ENCODE measurements at places on chromosomes 13 and 19.

GRCh38 chr19:40523322-40524047 is 53.2 kb upstream of the SHKBP1 start:
- DNase-seq, result peak; percentile 69

DNA sequence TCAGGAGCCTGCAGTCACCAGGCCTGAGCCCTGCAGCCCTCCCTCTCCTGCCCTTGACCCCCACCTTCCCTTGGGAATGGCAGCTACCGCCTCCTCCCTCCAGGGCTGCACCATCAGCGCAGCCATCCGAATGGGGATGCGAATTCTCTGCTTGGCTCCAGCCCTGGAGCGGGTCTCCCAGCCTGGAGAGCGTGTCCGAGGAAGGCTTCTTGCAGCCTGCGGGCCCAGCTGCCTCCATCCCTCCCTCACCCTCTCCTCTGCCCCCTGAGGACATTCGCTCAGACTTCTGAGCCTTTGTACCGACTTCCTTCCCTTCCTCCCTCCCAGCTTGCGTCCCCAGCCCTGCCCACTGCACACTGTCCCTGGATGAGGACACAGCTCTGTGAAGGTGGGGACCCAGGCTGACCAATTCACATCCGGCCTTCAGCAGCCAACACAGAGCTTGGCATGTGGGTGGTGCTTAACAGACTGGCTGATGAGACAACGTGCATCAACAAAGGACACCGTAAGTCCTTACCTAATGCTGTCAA is 6.0 kb upstream of the NKPD1 start:
- no peak for DNase-seq

DNA sequence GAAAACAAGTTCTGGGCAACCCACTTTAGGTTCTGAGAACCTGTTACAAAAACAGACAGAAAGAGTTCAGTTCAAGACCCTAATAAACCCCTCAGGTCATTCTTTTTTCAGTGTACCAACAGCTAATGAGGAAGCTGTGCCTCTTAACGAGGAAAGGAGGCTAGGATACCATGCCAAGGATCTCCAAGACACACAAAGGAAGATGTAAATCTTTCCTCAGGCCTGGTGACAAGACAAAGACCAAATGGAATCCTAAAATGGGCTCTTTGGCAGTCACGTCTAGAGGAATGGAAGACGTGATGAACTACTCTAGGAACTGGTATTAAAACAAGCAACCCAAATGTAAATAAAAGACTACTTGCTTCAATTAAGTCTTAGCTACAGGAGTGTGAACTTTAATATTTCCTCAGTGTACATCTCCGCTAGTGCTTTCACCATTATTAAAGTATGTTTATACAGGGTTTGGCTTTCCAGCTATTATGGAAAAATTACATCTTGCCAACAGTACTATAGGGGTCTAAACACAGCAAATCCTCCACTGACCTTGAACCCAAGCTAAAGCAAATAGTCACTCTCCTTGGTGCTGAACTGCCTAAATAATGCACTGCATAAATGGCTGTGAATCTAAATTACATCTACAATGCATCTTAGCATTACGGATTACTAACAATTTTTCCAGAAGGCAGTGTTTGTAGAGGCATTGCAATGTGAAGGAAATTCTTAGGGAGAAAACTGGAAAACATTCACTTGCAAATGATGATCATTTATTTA is 42.3 kb downstream of the ENOX1 start:
- no peak for DNase-seq

DNA sequence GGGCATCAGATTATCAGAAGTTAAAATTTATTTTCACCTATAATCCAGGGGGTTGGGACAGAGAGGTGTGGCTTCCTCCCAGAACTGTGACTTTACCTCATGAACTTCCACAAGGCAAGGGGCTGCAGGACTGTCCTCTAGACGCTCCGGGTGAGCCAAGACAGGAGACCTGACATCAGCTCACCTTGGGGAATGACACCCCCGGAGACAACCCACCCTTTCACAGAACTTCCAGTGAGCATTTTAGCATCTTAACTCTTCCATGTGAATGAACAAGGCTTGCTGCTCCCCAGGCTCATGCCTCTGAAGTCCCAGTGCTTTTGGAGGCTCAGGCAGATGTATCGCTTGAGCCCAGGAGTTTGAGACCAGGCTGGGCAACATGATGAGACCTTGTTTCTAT is 29.4 kb upstream of the TFDP1 start:
- DNase-seq, result no peak

GRCh38 chr13:36769126-36769525 is 49.9 kb upstream of the RFXAP start:
- no peak for DNase-seq

GRCh38 chr13:35865341-35866240 is 265.6 kb downstream of the DCLK1 start:
- DNase-seq, result no peak

DNA sequence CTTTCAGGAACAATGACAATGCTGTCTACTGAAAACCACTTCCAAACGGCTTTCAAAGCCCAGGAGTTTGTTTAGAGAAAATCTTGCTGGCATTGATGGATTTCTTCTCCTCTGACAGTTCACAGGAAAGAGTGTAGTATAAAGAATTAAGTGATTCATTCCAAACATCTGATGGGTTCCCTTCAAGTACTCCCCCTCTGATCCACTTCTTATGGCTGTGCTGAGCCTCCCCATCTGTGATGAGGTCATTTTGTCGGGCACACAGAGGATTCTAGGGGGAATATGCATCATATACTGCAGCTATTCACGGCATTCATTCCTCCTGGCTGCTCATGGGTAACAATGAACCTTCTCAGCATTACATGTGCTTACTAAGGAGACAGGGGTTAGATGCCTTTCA is 107.9 kb downstream of the RGCC start:
- no peak for DNase-seq

- DNase-seq, result no peak
Observed at GRCh38 chr19:33800012-33800680, 3.5 kb downstream of the KCTD15 start.

DNA sequence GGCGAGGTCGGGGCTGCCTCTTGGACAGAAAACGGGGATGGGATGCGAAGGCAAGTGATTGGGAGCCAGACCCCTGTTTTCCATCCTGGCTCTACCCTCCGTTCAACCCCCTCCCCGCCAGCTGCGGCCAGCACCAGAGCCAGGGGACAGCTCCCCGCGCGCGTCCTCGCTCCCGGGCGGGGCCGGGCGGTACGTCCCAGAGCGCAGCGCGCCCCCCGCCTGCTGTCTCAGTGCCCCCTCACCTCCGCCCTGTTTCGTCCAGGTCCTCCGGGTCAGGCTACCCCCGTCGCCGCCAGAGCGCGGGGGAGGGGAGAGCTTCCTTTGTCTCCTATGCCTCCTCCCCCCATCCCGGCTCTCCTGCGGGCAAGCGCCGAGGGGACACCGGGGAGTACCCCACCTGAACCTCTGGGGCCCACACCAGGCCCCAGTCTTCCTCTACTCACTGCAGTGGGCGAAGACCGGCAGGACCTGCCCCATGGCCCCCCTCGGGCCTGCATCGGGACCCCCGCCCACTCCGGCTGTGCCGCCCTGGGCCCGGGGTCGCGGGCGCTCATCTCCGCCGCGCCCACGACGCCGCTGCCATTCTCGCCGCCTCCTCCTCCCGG is 396 bp downstream of the RTN2 start:
- DNase-seq, result no peak

DNA sequence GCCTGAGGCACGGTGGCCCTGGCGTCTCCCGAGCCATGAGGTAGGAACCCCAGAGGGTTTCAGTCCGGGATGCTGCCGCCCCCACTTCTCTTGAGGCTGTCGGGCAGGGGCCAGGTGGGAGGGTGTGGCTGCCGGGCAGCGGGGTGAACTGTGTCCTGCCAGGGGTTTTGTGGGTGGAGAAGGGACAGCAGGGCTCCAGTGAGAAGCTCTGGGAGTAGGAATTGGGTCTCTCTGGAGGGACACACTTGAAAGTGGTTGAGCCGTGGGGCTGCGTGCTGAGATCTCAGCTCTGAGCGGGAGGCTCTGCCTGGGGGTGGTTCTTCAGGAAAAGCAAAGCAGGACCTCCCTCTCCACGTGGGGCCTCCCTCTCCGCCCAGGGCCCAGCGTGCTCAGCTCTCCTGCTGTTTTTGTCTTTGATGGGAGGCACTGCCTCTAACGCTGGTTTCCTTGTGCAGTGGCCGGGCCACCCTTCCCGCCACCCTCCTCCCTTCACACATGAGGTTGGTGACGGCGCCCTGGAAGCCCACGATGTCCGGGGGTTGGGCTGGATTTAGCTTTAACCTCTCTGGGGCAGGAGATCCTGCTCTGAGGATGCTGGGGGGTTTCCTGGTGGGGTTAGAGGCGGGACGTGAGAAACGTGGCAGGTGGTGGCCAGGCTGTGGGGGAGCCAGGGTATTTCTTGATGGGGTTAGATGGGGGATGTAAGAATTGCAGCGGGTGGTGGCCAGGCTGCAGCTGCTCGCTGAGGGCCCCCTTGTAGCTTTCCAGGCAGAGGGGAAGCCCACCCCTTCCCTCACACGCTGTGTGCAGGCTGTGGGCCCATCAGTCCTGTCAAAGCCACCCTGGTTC is 15.3 kb upstream of the ZNF554 start:
- DNase-seq, result no peak

GRCh38 chr19:23917856-23918255 is 3.2 kb downstream of the ZNF726 start:
- no peak for DNase-seq

GRCh38 chr13:98466634-98467236 is 110.2 kb downstream of the STK24 start:
- peak; percentile 57 for DNase-seq

- DNase-seq, result no peak
Observed at GRCh38 chr13:91904005-91904404, 505.6 kb downstream of the GPC5 start.

GRCh38 chr13:22135446-22135845 is 464.6 kb downstream of the FGF9 start:
- DNase-seq, result no peak

DNA sequence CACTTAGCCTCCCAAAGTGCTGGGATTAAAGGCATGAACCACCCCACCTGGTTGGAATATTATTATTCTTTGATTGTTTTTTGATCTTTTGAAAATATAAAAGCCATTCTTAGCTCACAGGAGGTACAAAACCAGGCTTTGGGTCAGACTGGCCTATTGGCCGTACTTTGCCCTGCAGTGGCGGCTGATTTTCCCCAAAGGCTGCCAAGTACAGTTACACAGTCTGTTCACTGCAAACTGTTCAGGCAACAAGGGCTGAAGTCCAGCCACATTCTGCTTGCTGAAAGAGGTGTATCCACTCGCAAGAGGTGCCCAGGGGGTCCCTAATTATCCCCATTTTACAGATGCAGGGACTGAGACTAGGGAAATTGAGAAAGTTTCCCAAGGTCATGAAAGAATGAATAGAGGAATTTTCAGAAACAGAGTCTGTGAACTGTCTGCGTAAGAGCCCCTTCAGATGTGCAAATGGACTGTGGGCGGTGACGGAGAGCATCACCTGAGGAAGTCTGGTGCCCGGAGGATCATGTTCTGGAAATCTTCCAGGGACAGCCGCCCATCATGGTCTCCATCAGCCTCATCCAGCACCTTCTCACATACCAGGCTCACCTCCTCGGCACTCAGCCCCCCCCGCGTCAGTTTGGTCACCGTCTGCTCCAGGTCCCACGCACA is 9.0 kb downstream of the CIB3 start:
- DNase-seq, result no peak

- no peak for DNase-seq
Observed at GRCh38 chr19:1917926-1918325, 12.7 kb downstream of the ADAT3 start.

DNA sequence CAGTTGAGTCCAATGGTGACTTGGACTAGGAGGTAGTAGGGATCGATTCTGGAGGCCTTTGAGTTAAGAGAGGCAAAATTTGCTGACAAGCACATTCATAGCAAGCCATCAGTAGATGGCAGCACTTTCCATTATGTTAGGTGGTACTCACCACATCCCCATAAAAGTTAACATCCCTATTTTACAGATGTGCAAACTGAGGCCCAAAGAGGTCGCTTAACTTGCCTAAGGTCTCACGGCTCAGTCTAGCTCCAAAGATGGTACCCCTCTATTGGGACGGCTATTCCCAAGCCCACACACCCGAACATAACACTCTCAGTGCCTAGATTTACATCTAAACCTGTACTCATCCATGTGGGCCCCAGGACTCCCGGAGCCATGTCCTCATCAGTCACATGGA is 21.5 kb upstream of the FOSB start:
- DNase-seq, result peak; percentile 26

DNA sequence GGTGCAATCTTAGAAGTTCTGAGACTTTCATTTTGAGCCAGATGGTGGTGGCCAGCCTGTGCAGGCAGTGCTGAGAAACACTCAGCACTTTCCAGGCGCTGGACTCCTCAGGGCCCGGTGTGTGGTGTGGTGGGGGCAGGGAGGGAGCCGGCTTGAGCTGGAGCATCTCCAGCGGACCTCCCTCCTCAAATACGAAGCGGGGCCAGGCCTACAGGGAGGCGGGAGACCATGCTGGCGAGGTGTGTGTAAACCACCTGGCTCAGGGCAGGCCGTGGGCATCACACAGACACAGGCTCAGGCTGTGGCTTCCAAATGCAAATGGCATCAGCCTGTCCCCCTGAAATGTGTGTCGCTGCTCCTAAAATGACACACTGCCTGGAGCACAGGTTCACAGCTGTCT is 33.3 kb upstream of the RANBP3 start:
- no peak for DNase-seq

DNA sequence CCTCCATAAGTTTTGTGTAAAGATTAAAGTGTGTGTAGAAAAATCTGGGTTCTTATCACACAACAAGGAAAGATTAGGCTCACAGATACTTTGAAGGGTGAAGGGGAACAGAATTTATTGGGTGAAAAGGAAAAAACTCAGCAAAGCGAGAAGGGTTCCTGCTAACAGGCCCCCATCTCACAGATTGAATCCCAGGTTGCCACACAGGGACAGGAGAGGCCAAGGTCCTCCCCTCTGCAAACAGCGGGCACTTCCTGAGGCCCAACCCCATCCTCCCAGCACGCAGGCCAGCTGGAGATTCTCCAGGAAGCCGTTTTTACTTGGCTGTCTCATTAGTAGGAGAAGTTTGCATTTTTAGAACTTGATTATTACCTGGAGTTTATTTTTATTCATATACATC is 15.2 kb upstream of the ERCC5 start:
- DNase-seq, result no peak

DNA sequence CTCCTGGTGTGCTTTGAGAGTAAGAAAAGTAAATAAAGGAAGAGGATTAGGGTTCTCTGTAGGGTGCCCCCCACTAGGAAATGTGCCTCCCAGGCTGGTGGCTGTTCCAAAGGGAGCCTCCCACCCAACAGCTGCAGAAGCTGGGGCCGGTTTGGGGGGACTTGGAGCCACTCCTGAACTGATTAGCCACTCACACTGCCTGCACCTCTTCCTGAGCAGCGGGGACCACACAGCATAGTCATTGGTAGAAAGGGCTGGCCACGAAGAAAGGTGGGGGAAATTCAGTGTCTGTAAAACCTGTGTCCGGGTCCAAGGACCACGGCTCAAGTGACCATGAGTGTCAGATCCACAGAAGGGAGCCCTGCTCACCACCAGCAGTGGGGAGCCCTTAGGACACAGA is 55.6 kb downstream of the SPACA7 start:
- no peak for DNase-seq

Data from NCI-H1694 treated with DMSO at 0.1 percent for 48 hours (cell line).